Dermis blood vessel endothelial cell (primary cell): ENCODE measurements at places on chromosomes 13 and 19. TPM values are rescaled to one million over a fixed set of nuclear protein-coding genes. Genes with fewer than 3 reads are reported as not detected.

GPC5 gene
- 0.23 and 0.34 TPM in 2 replicates for total RNA-seq

KLC3 gene
- total RNA-seq, result 0.17 and 0.60 TPM in 2 replicates

C19orf33 gene
- 14.8 TPM in 1 of 2 replicates, not detected in the other for total RNA-seq

SOHLH2 gene
- total RNA-seq, result 0.17 and 0.23 TPM in 2 replicates

IGFLR1 gene
- total RNA-seq, result 1.9 and 2.2 TPM in 2 replicates

SAFB2 gene
- 33.4 and 47.5 TPM in 2 replicates for total RNA-seq

MEIOSIN gene
- not detected in 2 replicates for total RNA-seq

URAD gene
- total RNA-seq, result not detected in 2 replicates

OR10H1 gene
- not detected in 2 replicates for total RNA-seq

INTS6 gene
- total RNA-seq, result 51.2 and 52.1 TPM in 2 replicates

ZNF470 gene
- 4.1 and 5.2 TPM in 2 replicates for total RNA-seq

CYP2A6 gene
- total RNA-seq, result not detected in 2 replicates

WDR83 gene
- total RNA-seq, result 6.3 and 8.3 TPM in 2 replicates

MEGF8 gene
- total RNA-seq, result 43.1 and 60.8 TPM in 2 replicates

KCNN4 gene
- total RNA-seq, result 0.09 and 0.51 TPM in 2 replicates

GRCh38 chr13:37701972-37702371 lies 103.4 kb upstream of the POSTN start:
- peak; percentile 16 for DNase-seq

- DNase-seq, result no peak
These were observed 154.9 kb upstream of the KL start for GRCh38 chr13:32861304-32861703.

DNA sequence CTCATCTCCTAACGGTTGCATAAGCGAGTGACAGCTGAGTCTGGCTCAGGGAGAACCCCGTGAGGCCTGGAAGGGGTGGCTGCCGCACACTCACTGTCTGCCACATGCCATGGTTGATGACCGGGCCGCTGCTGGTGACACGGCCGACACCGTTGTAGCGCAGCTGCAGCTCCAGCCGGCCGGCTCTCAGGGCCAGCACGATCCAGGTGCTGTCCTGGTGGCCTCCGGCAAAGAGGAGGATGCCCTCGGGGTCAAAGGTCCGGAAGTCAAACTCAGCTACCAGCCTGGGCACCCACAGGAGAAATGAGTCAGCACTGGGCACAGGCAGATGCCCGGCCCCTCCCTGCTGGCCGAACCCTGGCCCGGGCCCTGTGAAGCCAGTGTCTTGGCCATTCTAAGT lies 31.7 kb downstream of the GAS6 start:
- no peak for DNase-seq

GRCh38 chr13:79258489-79258888 lies 147.6 kb downstream of the RBM26 start:
- DNase-seq, result no peak

GRCh38 chr19:17103177-17103576 lies 27.6 kb downstream of the MYO9B start:
- DNase-seq, result peak; percentile 69

- DNase-seq, result peak; percentile 48
These were observed 9.9 kb downstream of the LMTK3 start for GRCh38 chr19:48501494-48502349.

DNA sequence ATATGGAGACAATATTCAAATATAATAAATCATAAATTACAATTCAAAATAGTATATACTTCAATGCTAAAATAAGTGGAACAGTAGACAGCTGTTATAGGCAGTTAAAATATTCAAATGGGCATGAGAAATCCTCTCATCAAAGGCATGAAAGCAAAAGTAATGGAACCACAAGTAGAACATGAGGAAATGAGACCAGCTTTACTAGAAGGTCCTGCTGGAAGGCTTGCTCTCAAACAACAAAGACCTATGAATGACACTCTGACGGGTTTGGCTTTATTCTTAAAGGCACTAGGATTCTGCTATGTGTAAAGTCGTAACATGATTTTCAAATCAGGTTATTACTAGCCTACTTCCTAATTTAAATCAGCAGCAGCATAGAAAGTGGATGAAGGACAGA lies 148.1 kb downstream of the VWA8 start:
- DNase-seq, result no peak

GRCh38 chr13:33323801-33324510 lies 38.4 kb upstream of the STARD13 start:
- DNase-seq, result no peak

DNA sequence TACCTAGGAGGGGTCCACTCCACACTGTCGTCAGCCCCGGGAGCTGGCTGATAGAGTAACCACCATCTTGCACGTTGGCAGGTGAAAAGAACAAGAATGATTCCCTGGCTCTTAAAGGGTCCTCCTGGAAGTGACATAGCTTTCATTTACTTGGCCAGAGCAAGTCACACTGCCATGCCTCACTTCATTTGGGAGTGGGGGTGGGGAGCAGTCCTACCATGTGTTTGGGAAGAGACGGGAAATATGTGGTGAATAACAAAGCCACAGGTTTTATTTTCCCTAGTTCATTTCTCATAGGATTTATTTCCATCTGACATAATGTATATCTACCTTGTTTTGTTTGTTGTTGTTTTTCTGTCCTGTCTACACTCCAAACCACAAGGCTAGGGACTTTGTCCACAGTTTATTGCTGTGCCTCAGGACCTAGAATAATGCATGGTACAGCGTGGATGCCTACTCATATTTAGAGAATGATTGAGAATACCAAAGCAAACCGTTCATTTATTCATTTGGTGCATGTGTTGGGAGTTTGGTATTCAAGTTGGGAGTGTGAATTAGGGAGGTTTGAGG lies 26.8 kb downstream of the UBAC2 start:
- DNase-seq, result no peak

- DNase-seq, result no peak
These were observed 662.1 kb downstream of the PCDH9 start for GRCh38 chr13:66567899-66568612.

DNA sequence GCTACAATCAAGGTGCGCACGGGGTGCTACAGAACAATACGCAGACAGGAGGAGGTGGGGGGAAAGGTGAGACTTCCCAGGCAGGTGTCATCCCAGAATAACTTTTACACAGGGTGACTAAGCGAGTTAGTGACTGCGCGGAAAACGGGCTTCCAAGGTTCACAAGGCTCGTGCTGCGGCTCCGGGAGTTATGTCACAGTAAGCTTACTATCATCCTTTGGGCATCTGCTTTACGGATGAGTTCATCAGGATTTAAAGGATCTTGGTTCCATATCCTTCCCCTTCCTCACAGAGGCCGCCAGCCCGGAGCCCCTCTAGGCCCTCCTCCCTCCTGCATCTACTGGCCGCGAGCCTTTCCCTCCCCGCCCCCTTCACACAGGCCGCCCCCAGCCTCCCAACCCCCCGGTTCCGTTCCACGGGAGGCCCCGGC lies 474 bp upstream of the IFT88 start:
- no peak for DNase-seq

GRCh38 chr19:30367421-30367820 lies 4.8 kb upstream of the ZNF536 start:
- DNase-seq, result no peak

- no peak for DNase-seq
These were observed at the start of gene LEUTX for GRCh38 chr19:39778763-39779162. Gene LEUTX (plus strand): TSS chr19:39778854. CDS start chr19:39778921, 67 bp downstream.

DNA sequence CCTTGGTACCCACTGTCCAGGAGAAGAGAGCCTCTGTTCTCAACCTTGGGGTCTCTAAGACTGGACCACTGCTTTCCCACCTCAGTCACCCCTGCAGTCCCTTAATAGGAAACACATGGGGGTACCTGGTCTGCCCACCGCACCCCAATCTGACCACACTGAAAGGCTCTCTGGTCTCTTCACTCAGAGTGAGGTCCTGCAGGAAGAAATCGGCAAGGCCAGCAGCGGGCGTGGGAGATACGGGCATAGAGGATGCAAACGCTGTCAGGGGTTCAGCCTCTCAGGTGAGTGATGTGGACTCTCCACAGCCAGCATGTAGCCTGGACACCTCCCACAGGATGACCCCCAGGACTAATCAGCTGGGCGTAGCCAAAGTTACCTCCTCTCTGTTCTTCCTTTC lies 3.5 kb downstream of the SIGLEC9 start:
- no peak for DNase-seq

DNA sequence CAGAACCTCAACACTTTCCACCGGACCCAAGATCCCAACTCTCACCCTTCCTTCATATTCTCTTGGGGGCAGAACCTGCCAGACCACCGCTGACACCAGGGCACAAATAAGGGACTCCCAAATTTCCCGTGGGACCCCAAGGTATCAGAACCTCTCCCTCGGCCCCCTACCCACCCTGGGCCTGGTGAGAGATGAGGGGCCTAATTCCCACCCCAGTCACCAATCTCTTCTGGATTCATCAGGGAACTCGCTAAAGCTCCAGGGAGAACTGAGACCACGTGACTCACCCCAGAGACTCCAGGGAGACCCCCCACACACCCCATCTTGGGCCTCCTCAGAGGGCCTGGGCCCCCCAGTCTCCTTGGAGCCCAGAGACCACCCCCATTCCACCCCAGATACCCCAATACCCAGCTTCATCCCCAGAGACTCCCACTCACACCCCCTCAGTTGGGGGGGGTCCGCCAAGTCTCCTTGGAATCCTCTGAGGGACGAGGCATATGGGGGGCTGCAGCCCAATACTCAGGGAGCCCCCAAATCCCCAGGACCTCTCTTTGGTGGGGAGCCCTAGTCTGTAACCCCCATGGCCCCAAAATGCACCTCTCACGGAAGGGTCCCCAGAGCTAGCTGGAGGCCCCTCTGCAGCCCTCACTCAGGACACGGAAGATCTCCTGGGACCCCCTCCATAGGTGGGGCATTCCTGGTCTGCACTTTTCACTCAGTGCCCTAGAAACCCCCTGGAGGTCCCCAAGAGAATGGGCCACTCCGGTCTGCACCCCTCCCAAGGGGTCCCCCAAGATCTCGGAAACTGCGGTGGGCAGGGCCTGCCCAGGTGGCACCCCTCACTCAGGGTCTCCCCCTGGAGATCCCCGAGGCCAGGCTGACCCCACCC lies 1.6 kb downstream of the LMNB2 start:
- no peak for DNase-seq

- peak; percentile 10 for DNase-seq
These were observed 118.3 kb downstream of the LHFPL6 start for GRCh38 chr13:39484506-39485313.

- no peak for DNase-seq
These were observed 30.4 kb upstream of the SPACA7 start for GRCh38 chr13:112345826-112346172.

- no peak for DNase-seq
These were observed 177.1 kb upstream of the RFC3 start for GRCh38 chr13:33640832-33641231.

DNA sequence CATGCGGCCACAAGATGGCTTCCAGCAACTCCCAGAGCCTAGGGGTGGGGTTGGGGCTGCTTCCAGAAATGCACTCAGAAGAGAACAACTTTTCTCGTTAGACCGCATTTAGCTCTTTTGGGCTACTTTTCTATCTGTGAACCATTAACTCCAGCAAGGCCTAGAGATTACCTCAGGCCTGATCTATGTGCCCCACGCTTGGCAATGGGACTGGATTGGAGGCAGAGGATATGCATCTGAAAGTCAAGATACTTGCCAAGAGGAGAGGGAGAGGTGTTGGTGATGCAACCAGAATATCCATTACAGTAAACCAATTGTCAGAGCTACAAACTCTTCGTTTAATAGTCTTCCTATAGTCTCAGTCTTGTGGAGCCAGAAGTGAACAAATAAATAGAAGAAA lies 177.7 kb downstream of the TDRD3 start:
- DNase-seq, result no peak

DNA sequence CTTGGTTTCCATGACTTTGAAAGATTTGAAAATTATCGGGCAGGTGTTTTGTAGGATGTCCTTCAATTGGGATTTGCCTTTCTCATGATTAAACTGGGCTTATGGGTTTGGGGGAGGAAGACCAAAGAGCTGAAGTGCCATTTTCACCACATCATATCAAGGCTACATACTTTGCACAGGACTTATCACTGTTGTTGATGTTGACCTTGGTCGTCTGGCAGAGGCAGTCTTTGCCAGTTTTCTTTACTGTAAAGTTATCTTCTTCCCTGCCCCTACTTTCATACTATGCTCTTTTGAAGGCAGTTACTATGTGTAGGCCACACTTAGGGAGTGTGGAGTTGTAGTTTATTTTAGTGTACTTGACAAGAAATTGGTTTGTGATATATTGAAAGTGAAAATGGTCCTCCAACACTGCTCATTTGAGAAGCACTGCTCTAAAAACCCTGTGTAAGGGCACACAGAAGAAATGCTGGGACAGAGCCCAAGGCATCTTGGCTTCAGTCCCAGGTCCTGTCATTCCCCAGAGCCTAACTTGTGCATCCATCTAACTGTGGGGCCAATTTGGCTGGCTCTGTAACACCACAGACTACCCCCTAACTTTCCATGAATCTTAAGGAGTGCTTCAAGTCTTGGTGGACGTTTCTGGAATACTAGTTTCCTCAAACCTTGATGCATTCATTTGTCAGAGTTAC lies 384.9 kb downstream of the KCNRG start:
- no peak for DNase-seq

GRCh38 chr19:49939721-49940481 lies 10.6 kb upstream of the NUP62 start:
- DNase-seq, result no peak

GRCh38 chr19:28495046-28495445 lies 717.9 kb downstream of the UQCRFS1 start:
- no peak for DNase-seq

- no peak for DNase-seq
These were observed 53.0 kb downstream of the ARHGEF7 start for GRCh38 chr13:111168107-111168506.

DNA sequence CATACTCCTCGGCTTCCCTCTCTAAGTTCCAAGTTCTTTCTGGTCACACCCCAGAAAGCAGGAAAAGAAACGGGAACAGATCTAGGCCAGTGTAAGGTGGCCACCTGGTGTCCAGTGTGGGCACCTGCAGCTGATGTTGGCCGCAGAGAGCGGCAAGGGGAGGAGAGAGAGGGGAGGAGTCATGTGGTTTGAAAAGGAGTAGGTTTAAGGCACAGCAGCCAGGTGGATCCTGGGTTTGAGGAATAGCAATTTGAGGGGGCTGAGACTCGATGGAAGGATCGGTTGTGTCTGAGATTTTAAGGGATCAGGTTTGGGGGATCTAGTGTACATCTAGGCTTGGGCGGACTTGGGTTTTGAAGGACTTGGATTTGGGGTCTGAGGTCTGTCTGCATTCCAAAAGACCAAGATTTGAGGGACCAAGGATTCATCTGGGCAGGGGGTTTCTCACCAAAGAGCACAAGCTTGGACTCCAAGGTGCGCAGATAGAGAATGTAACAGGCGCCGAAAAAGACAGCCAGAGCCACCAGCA lies 1.2 kb downstream of the RABAC1 start:
- DNase-seq, result peak; percentile 90

GRCh38 chr13:80572923-80573316 lies 232.0 kb upstream of the SPRY2 start:
- DNase-seq, result no peak

DNA sequence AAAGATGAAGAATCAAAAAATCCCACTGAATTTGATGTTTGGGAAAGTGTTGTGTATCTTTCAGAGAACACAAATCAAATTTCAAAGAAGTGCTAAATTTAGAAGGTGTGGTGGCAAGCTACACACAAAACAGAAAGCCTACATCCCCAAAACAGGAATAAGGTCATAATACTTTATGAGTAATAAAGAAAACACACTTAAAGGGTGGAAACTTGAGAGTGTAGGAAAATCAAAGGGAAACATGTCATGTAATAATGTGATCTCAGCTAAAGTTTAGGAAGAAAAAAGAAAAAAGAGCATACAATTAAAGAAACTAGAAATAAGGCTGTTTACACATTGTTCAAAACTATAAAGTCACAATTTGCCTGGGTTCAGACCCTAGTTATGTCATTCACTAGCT lies 668.7 kb downstream of the PCDH17 start:
- no peak for DNase-seq

- peak; percentile 23 for DNase-seq
These were observed 13.5 kb downstream of the PPP1R13L start for GRCh38 chr19:45391346-45391745.

- DNase-seq, result no peak
These were observed 502.4 kb downstream of the MYO16 start for GRCh38 chr13:109131698-109132257.
